Activated T-cell treated with anti-CD3 and anti-CD28 coated beads, Interleukin-2, amount 50 U/mL, for 4 hours (primary cell): ENCODE measurements at places on chromosomes 3 and 15.

GRCh38 chr15:45637552-45638033 lies 2.8 kb downstream of the SQOR start:
- DNase-seq, result peak; percentile 35

- DNase-seq, result no peak
Observed at GRCh38 chr3:67415511-67415910, 238.9 kb downstream of the SUCLG2 start.

DNA sequence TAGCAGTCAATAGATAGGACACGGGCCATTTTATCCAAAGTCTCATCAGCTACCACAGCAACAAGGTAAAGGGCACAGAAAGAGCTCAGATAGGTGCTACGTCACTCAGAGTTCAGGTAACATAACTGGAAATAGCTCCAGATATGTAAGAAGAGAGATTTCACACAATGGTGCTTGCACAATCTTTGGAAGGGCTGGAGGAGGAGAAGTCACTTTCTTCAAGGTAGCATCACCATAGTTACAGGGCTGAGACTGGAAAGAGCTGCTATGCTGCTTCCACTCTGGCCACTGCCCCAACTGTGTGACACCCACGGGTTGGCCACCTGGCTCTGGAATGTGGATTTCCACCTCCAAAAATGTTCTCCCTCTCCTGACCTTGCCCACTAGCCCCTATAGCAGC lies 448.8 kb upstream of the THBS1 start:
- no peak for DNase-seq

- DNase-seq, result no peak
Observed at GRCh38 chr15:46394463-46394862, 759.6 kb downstream of the SQOR start.

GRCh38 chr15:46170326-46170725 lies 535.5 kb downstream of the SQOR start:
- DNase-seq, result no peak

DNA sequence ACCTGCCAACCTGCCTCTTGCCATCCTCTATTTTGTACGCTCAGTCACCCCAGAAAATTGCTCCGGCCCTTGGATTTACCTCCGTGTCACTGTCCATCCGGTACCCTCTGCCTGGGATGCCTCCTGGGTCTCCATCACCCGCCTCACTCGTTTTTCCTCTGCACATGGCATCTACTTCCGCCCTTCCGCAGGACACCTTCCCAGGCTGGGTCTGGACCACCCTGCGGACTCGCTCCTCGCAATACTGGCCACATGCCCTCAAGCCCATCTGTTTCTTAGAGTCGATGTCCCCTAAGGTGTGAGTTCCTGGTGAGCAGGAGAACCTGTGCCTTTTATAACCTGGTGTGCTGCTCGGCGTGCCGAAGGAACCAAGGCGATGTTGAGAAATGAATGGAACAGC lies 58.5 kb downstream of the APBA2 start:
- DNase-seq, result no peak

DNA sequence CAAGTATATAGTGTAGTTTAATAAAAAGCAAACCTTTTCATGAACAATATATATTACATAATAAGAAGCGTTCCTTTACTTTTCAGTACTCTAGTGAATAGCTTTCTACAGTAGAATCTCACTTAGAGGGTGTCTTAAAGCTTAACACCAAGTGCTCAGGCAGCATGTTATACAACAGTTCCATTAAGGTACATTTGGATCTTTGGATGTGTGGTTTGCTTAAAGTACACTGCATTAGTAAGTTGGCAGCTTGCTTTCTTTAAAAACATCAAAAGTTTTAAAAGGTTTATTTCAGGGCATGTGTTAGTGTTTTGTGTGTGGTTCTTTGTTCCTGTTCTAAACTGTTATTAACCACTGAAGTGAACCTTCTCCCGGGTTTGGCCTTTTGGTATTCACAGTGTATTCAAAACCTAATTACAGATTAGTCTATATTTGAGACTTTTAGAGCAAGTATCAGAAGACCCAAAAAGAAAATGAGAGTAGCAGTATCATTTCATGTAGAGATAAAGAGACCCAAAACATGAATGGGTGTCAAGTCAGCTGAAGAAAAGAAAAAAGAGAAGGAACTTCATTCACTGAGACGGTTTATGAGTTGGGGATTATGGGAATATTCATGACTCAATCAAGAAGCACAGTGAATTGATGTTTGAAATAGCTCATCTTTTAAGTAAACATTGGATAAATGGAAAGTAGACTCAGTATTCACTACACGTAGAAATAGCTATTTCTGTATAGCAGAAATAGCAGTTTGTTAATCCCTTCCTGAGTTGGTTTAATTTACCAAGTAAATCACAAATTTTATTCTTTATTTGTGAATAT lies 93.9 kb downstream of the OPA1 start:
- no peak for DNase-seq

DNA sequence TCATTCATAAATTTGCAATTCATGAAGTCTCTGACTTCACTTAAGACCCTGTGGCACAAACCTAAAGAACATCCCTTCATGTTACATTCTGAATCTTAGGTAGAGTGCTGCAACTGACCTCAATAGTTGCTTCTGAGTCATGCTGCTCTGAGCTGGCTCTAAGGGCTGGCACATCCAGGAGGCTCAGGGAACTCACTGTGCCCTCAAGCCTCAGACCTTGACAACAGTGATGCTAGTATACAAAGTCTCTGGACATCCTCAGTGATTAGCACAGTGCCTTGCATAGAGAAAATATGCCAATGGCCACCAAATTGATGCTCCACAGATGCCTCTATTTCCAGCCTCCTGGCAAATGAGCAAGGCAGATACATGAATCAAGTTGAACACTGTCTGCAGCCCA lies 740.9 kb upstream of the LMCD1 start:
- no peak for DNase-seq

- DNase-seq, result no peak
Observed at GRCh38 chr15:76203346-76204108, 107.7 kb downstream of the ETFA start.

GRCh38 chr15:68789091-68789490 lies 31.6 kb downstream of the ANP32A start:
- DNase-seq, result no peak

GRCh38 chr3:16836505-16837237 lies 48.1 kb upstream of the PLCL2 start:
- DNase-seq, result no peak

DNA sequence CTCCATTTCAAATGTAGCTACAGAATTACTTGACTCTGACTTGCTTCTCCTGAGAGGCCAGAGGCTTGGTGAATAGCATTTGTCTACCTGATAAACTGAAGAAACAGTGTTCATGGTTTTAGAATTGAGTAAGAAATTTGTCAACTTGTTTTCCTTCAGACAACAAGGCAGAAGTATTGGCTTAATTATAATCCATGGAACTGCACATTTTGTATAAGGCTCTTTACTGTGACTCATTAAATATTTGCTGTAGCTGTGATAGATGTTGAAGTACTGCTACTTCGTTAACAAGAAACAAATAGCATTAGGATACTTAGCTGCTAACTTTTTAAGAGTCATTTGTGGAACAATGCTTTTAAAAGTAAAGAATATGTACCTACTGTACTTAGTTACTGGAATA lies 4.6 kb downstream of the UNC13C start:
- DNase-seq, result no peak

DNA sequence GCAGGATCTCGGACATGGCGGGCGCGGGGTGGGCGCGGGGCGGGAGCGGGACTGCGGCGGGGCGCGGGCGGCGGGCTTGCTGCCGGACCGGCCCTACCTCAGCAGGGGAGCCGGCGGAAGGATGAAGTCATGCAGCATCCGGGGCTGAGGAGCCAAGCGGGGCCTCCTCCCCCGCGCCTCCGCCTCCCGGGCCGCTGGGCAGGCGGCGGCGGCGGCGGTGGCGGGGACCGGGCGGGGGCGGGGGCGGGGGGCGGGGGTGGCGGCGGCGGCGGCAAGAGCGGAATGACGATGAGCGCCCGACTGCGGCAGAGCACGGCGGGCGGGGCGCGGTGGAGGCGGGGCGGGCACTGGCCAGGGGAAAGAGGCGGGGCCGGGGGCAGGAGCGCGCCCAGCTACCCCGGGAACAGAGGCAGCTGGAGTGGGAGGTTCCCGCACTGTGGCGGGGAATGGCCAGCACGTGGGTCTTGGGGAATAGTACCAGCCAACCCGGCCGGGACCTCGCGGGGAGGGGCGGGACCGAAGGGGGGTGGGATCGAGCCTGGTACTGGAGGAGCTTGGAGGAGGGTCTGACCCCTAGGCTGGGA lies at the start of gene CAMK2N2:
CAMK2N2 (minus strand) TSS at position 284 of the 584 bp plus-strand sequence; CDS start at position 16, 268 bp downstream.
- peak; percentile 46 for DNase-seq

- no peak for DNase-seq
Observed at GRCh38 chr3:45417930-45418847, 29.8 kb downstream of the LARS2 start.

DNA sequence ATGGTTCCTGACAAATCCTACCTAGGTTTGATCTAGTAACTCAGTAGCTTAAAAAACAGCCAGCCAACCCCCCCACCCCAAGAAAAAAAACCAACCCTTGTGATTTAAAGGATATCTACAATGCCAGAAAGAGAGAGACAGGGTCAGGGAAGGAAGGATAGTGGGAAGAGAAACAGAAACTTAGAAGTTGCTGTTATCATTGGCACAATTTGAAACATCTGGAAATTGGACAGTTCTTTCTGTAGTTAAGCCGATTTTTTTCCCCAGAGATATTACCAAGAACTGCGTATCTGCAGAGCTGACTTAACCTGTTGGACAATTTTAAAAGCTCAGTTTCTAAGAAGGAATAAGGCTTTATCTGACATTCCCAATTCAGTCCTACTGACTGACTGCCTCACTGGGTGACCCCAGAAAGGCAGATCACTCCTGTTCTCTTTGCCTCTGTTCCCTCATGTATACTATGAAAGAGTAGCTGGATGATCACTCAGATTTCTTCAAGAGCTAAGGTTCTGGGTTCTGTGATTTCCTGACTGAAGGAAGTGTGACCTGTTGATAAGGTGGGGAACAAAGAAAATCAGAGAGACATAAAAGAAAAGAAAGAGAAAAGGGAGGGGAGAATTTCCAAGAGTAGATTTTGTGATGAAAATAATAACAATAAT lies 128.3 kb downstream of the MAP2K5 start:
- DNase-seq, result no peak

GRCh38 chr3:174253940-174254339 lies 605.2 kb upstream of the NAALADL2 start:
- DNase-seq, result no peak

DNA sequence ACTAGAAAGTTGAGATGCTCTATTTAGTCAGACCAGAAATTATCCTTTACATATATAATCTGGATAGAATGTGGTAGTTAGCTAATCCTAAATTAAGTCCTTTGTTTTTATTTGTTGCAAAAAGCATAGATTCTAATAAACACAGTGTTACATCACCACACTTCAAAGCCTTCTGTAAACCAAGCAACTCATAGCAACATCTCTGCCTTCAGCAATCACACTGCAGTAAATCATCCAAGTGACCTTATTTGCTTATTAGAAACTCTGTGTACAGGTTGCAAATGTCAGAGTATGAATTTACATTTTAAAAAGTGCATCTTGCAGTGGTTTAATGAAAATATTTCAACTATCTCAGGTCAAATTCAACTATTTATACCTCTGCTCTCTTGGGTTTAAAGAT lies 242.5 kb downstream of the GBE1 start:
- DNase-seq, result no peak

- no peak for DNase-seq
Observed at GRCh38 chr15:99452728-99453636, 112.8 kb upstream of the MEF2A start.

GRCh38 chr3:84991422-84991900 lies 32.7 kb downstream of the CADM2 start:
- no peak for DNase-seq

- DNase-seq, result peak; percentile 54
Observed at GRCh38 chr15:90300988-90301706, 35.7 kb downstream of the NGRN start.

DNA sequence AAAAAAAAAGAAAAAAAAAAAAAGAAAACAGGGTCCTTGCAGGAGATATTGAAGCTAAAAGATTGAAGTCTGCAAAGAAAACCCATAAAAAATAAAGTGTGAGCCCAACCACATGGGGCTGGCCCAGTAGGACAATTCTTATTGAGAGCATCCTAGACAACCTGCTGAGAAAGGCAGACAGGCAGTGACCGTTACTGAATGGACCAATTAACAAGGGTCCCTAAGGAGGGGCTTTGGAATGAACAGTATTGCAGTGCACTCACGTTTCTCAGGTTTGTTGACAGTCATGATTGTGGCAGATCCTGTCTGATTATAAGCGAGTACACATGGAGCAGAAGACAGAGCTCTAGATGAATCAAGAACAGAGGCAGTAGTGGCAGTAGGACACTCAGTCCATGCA lies 168.6 kb downstream of the LSAMP start:
- DNase-seq, result no peak

GRCh38 chr3:197428117-197428801 lies 127.5 kb downstream of the BDH1 start:
- peak; percentile 29 for DNase-seq

GRCh38 chr3:119690043-119690656 lies 12.7 kb upstream of the CFAP91 start:
- DNase-seq, result no peak

- no peak for DNase-seq
Observed at GRCh38 chr3:3627114-3627513, 172.1 kb upstream of the LRRN1 start.

GRCh38 chr15:99185414-99186130 lies 63.8 kb downstream of the TTC23 start:
- DNase-seq, result no peak

GRCh38 chr3:44685128-44685800 lies 27.2 kb upstream of the ZNF502 start:
- DNase-seq, result peak; percentile 28

GRCh38 chr15:87901926-87902690 lies 354.4 kb downstream of the NTRK3 start:
- no peak for DNase-seq

DNA sequence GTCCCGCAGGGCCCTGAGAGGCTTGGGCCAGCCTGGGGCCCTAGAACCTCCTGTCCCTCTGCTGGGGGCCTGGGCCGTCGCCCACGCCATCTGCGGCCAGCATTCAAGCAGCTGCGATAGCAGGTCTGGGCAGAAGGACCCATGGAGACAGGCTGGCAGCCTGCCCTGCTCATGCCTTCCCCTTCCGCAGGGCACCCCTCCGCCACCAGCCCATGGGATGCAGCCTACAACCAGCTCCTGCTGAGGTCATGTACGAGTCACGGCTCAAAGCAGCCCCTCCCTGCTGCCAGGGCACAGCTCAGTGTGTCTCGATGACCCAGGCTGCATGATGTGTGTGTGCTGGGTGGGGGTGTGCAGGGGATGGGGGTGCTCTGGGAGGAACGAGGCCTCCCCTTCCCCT lies 27.8 kb downstream of the DUSP7 start:
- no peak for DNase-seq

DNA sequence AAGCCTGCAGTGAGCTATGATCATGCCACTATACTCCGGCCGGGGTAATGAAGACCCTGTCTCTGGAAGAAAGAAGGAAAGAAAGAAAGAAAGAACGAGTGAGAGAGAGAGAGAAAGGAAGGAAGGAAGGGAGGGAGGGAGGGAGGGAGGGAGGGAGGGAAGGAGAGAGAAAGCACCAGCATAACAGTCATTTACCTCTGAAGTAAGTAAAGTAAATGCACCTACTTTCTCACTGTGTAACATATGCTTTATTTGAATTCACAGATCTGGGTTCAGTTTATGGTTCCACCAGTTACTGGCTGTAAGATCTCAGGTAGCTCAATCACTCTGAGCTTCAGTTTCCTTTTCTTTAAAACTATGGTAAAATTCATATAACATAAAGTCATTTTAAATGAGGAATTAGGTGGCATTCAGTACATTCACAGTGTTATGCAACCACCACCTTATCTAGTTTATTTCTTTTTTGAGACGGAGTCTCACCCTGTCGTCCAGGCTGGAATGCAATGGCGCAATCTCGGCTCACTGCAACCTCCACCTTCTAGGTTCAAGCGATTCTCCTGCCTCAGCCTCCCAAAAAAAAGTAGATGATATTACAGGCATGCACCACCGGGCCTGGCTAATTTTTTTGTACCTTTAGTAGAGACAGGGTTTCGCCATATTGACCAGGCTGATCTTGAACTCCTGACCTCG lies 16.1 kb upstream of the RAD54L2 start:
- DNase-seq, result no peak
